ENCODE measurements at places on chromosomes 4 and X.

GRCh38 chrX:18490806-18491555, 65.6 kb downstream of the CDKL5 start:
- no peak for DNase-seq

- DNase-seq = no peak
Measured at GRCh38 chr4:100208459-100208858, 18.2 kb upstream of the DDIT4L start.

DNA sequence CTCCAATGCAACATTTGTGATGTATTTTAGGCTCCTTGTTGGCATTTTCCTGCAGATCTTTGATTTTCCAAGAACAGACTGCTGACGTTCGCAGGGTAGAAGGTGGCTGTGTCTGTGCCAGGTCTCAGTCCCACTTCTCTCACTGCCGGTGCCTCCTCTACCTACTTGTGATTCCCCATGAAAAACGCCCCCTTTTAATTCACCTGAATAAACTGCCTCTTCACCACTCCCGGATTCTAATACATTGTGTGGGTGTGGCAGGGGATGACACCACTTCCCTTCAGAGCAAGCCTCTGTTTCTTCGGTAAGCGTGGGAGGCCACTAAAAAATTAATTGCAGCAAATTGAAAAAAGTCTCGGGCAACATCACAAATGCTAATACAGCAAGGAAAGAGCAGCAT, 96.1 kb upstream of the FAM9B start:
- no peak for DNase-seq

DNA sequence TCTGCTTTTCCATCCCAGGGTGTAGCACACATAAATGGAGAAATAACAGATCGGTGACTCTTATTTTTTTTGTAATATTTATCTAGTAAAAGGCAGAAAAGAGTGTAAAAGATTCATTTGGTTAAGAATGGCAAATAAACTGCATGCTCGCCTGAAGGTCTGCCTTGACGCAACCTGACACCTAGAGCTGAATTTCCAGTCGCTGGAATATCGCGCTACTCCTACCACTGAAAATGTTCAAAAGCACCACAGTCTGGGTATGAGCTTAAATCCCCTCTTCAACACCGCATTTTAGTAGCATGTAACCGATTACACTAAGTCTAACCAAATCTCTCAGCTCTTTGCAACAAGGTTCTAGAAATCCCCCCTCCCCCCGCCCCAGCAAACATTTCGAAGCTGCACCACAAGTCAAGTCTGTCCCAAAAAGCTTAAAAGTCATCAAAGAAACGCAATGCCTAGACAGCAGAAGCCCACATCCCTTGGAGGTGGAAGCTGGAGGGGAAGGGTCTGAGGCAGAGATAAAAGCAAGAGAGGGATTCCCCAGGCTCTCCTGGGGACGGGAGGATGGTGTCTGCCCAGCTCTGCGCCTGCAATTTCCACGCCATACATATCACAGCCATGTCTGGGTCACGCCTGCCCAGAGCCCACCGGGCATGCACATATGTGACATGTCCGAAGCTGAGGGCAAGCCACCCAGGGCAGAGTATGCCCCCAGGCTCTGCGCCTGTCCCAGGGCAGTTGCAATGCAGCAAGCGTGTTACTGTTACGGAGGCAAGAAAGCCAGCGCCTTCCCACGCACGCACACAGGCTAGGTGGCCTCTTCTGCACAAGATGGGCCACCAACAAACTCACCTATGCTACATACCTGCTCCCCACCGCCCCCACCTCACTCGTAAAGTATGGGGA, 1.4 kb downstream of the FGF13 start:
- DNase-seq = no peak

DNA sequence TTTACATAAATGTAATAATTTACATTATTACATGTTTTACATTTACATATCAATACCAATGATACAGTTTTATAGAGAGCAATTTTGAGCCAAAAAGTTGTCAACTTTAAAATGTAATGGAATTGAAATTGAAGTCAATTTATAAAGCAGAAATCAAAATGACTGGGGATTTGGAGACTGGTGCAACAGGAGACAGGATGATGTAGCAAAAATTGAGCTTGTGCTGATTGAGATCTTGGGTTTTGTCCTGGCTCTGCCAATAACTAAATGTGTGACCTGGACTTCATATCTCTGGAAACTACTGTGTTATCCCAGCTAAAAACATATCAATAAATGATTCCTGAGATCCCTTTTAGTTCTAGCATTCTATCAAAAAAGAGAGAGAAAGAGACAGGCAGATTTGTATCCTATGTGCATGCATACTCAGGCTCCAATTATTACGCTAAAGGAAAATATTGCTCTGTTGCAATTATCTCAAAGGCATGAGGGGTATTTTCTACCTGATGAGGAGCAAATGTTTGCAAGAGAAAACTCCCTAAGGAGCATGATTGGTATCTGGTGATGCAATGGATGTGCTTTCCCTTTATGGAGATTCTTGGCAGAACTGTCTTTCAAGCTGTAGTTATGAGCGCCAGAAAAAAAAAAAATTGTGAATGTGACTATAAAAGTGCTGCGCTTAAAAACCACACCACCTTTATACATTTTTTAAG, 14.7 kb downstream of the EXOC1L start:
- DNase-seq = no peak

- DNase-seq = no peak
Measured at GRCh38 chr4:126890994-126891393, 741.8 kb upstream of the INTU start.

- DNase-seq = no peak
Measured at GRCh38 chrX:151596282-151596681, 32.8 kb downstream of the PASD1 start.

- DNase-seq = no peak
Measured at GRCh38 chr4:155371432-155372043, 5.2 kb downstream of the MAP9 start.

DNA sequence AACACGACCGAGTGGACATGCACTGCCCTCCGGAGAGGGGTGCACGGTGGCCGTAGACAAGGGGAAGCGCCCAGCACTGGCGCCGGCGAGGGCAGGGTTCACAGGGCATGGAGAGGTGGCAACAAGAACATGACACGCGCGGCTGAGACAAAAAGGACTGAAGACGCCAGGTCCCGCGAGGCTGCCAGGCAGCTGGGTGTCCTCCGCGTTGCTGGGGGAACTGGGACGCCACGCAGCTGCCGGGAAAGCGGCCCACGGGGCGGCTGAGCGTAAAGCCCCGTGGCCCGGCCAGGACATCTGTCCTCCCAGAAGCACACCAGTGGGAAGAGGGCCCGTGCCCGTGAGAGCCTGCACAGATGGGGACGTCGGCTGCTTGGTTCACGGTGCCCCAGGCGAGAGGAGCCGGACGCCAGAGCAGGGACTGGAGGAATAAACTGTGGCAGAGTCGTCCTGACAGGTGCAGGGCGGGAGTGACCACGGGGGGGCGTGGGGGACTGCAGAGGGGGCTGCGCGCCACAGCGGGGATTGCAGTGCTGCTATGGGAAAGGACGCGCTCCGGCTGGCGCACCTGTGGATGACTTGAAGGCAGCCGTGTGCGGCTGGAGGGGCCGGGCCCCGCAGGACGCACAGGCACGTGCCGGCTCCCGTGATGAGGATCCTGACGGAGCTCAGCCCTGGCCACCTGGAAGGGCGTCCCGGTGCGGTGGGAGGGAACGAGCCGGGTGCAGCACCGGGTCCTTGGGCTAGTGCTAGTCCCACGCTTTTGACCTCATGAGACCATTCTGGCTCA, 32.1 kb upstream of the GTPBP6 start:
- DNase-seq = no peak

GRCh38 chr4:137032222-137032621, 500.1 kb downstream of the PCDH18 start:
- no peak for DNase-seq

- no peak for DNase-seq
Measured at GRCh38 chrX:138011468-138011867, 445.5 kb downstream of the ZIC3 start.

GRCh38 chrX:150348365-150348764, 14.8 kb upstream of the MAMLD1 start:
- no peak for DNase-seq

GRCh38 chr4:11070813-11071212, 357.9 kb downstream of the HS3ST1 start:
- DNase-seq = no peak

DNA sequence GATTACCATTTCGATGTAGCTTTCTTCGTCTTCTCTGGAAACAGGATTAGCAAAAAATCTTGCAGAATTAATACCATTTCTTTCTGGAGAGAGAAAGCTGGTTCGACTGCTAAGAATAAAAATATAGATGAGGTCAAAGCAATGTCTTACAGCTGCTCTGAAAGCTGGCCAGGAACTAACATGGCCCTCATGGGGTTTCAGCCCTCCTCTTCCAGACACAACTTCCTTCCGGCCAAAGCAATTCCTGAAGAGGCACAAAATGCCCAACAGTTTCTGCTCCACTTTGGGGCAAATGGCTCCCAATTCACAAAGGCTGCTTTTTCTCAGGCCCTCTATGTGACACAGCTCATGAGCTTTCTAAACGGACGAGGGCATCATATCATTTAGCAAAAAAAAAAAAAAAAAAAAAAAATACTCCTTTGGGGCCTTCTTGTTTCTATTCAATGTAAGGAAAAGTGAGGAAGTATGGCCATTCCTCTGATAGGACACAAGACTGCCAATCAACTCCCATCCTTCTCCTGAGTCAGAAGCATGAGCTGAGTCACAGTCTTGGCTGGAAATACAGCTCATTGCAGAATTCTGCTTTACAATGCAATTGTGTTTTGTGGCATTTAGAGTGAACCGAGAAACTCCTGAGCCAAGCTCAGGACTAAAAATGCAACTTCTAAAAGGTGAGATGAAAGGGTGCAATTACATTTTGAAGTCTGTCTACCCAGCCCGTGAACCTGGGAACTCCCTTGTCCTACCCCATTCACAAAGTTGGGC, 42.7 kb upstream of the CTAG2 start:
- no peak for DNase-seq

DNA sequence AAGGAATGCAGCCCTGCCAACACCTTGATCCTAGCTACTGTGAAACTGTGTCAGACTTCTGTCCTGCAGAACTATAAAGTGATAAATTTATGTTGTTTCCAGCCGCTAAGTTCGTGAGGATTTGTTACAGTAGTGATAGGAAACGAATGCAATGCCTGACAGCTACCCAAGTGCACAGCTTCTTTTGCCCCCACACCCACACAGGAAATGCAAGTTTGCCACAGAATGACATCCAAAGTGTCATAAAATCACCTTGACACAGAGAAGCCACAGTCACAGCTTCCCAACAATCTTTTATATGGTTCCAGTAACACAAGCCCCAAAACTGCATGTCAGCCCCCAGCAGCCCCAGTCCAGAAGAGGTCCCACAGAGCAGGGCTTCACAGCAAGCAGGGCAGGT, 216.9 kb upstream of the S100G start:
- DNase-seq = no peak

DNA sequence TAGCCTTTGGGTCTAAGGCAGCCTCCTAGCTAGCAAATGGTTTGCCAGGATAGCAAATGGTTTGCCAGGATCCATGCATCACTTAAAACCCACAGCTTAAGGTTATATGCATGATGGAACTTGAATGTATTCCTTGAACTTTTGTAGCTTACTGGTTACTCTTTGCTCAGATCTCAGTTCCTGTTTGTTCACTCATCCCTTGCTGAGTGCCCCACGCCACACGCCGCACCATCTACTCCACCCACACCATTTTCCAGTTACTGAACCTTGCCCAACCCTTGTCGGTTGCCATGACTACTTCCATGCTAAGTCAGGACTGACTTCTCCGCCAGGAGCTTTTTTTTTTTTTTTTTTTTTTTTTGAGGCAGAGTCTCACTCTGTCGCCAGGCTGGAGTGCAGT, 29.5 kb upstream of the XIAP start:
- DNase-seq = no peak

DNA sequence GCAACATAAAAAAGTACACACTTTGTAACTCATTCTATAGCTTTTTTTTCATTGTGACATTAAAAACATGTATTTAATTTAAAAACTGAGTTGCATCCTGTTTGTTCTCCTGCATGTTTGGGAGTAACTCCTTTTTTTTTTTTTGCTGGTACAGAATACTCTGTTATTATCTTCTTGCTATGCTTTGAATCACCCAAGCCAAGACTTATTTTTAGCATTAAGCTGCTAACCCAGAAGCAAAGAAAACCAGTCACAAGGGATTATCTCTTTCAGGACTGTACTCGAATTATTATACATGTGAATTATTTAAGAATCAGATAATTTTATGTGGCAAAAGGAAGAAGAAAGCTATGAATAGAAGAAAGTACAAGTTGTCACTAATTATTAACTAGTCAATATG, 194.9 kb downstream of the ADAMTS3 start:
- DNase-seq = no peak

DNA sequence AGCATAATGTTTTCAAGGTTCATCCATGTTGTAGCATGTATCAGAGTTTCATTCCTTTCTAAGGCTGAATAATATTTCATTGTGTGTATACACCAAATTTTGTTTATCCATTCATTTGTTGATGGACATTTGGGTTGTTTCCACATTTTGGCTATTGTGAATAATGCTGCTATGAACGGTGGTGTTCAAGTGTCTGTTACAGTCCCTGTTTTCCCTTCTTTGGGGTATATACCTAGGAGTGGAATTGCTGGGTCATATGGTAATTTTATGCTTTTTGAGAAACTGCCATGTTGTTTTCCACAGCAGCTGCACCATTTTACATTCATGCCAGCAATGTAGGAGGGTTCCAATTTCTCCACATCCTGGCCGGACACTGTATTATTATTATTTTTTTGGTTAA, 3.4 kb upstream of the USP9X start:
- no peak for DNase-seq

DNA sequence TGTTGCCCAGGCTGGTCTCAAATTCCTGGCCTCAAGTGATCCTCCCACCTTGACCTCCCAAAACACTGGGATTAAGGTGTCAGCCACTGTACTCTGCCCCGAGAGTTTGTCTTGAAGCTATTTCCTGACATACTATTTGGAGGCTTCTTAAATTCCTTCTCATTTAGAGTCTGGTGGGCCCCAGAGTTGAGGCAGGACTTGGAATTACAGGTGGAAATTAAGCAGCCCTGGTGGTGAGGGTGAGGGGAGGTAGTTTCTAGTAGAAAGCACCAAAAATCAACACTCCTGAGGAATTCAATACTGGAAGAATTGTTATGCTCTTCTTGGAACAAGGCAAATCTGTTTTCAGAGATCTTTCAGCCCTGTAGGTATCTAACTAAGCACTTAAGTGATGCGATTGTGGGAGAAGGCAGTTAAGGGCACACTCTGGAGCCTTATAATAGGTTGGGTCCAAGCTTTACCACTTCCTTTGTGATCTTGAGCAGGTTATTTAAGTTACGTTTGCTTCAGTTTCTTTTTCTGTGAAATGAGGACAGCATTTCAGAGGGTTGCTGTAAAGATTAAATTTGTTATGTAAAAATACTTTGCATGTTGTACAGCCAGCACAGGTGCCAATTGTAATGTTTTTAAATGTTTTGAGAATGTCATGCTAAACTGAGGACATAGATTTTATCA, 200.7 kb downstream of the SOWAHB start:
- no peak for DNase-seq

- DNase-seq = no peak
Measured at GRCh38 chr4:132437117-132437516, 712.0 kb upstream of the PCDH10 start.

- DNase-seq = no peak
Measured at GRCh38 chr4:20422398-20422797, 170.7 kb downstream of the SLIT2 start.

GRCh38 chr4:169756971-169757574, 671 bp downstream of the HPF1 start:
- no peak for DNase-seq
